Left forelimb (tissue), 1 donor: ENCODE measurements at places on chromosomes 3 and 15.

GRCh38 chr3:32379831-32380500 lies 11.7 kb upstream of the CMTM7 start:
- DNase-seq: no peak

DNA sequence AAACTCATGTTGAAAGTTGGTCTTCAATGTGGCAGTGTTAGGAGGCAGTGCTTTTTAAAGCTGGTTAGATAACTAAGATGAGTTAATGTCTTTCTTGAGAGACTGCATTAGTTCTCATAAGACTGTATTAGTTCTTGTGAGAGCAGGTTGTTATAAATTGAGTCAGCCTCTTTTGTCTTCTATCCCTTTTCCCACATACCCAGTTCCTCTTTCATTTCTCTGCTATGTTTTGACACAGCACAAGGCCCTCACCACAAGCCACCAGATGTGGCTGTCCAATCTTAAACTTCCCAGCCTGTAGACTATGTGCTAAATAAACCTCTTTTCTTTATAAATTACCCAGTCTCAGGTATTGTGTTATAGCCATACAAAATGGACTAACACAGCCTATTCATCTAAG lies 94.6 kb upstream of the SNTN start:
- no peak for DNase-seq

GRCh38 chr3:170423001-170423615 lies 4.4 kb downstream of the CLDN11 start:
- DNase-seq: no peak

DNA sequence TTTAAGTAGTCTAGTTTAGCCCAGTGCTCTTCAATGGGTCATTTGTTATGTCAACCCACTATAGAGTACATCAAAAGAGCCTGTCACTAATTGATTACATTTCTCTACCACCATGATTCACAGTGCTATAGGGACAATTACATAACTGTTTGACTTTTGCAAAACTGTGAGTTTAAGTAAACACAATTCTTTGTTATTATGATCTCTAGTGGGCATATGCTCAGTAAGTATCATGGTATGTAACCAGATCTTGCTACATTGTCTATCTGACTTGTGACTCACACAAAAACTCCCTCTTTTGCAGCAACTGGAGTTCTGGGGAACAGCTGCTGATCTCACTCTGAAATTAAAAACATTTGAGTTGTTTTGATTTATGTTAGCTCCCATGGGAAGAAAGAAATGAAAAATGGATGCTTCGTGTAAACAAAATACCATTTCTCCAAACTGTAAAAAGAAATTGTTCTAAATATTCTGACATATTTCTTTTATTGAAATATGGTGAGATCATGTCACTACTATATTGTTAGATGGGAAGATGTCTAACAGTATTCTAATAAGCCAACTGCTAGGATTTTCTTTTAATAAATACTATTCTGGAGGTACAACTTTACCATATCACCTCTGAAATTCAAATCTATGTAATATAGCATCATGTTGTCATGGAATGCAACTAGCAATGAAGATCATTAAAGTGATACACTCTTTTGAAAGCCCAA lies 470.4 kb downstream of the ROBO1 start:
- no peak for DNase-seq

DNA sequence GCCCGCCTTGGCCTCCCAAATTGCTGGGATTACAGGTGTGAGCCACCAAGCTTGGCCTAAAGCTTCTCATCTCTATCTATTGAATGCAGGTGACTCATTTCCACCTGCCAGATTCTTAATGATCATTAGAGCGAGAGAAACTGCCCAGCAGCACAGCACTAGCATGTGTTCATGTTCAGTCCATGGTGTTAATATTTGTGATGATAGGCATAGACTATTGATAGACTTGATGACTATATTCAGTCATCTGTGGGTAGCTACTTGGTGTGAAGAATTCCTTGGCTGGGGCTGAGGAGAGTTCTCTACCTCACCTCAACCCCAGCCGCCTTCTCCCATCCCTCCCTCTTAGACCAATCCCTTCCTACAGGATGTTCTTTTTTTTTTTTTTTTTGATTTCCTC lies 60.0 kb downstream of the ST6GAL1 start:
- DNase-seq: no peak

- DNase-seq: no peak
Observed at GRCh38 chr3:115099986-115100571, 47.0 kb downstream of the ZBTB20 start.

GRCh38 chr15:65845826-65846519 lies 23.3 kb upstream of the RAB11A start:
- DNase-seq: no peak

DNA sequence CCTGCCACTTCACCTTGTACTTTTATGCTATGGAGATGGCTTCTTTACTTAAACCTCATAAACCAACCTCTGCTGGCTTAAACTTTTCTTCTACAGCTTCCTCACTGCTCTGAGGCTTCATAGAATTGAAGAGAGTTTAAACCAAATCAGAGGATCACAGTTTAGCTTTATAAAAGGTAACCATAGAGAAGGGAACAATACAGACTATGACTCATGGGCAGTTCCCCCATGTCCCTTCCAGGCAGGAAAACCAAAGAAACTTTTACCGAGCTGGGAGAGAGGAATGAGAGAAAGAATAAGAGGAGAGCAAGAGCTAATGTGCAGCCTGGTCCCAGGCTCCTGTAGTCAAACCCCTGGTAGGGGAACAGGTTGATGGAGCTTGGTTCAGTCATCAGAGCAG lies 53.9 kb upstream of the NEDD4 start:
- DNase-seq: no peak

- DNase-seq: no peak
Observed at GRCh38 chr15:61653110-61653509, 407.1 kb downstream of the VPS13C start.

DNA sequence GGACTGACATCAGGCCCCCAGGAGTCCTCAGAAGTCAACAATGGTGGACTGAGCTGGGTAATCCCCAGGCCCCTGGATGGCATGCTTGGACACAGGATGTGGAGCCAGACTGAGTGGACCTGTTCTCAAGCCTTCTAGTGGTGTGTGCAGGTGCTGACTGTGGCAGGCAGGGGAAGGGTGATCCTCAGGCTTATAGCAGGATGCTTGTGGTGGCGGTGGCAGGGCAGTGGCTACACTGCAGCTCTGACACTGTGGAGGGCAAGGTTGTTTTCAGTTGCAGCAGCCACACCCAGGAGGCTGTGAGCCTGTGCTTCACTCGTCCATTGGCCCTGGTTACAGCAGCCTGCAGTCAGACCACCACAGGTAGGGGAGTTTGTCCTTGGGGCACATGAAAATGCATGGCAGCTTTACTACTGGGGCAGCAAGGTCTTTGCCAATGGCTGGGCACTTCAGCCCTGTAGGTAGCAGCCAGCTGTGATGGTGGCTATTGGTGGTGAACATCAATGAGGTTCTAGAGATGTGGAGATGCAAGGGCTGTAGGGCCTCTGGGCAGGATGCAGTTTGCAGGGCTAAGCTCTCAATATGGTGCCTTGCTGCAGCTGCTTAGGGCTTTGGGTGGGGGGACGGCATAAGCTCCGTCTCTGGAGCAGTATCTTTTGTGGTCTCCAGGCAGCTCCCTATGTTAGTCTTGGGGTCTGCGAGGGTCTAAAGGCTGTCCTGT lies 17.5 kb upstream of the MYO5A start:
- DNase-seq: no peak

- DNase-seq: no peak
Observed at GRCh38 chr3:142542054-142542453, 36.5 kb downstream of the ATR start.

DNA sequence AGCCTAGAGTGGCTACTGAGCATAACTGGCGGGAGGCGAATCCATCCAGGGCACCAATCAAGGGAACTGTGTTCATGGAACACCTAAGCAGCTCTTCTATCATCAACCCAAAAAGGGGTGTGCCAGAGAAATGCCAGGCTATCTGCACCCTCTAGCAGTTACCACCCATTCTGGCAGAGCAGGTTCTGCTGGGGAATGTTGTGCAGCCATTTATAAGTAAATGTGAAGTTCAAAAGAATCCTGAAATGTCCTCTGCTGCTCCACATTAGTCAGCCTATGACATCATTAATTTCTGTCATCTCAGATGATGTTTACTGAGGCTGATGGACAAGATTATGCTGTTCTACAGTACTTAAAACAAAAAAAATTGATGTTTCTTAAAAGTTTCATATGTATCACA lies 7.7 kb downstream of the SKIC8 start:
- DNase-seq: no peak

GRCh38 chr3:188700501-188700900 lies 471.3 kb upstream of the TPRG1 start:
- no peak for DNase-seq

DNA sequence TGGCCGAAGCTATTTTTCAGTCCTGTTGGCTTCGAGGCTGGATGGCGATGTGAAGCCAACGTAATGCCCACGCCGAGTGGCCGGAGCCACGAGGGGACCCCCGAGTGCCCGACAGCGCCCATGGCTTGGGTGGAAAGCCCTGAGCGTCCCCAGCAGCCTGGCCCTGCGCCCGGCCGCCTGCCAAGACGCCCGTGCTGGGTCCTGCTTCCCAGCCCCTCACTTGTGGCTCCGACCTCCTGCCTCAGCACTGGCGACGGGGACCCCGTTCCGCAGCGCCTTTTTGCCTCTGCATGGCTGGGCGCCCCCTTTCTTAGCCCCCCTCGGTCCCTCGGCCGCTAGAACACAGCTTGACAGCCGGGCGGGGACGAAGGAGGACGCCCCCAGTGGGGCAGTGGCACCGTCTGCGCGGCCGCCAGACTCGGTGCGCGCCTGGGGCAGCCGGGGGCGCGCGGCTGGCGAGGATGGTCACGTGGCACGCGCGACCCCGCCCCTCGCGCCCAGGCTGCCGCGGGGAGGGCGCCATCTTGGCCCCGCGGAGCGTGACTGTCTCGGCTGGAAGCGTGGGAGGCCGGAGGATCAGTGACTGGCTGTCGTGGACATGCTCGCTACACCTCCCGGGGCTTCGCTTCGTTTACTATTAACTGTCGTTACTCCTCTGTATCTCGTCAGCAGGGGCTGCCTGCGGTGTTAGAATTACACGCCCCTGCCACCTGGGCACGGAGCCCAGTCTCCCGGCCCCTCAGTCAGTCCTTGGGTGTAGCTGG lies 626 bp upstream of the GPR176 start:
- DNase-seq: peak; percentile 88

- DNase-seq: no peak
Observed at GRCh38 chr15:93943586-93943985, 287.8 kb upstream of the MCTP2 start.

DNA sequence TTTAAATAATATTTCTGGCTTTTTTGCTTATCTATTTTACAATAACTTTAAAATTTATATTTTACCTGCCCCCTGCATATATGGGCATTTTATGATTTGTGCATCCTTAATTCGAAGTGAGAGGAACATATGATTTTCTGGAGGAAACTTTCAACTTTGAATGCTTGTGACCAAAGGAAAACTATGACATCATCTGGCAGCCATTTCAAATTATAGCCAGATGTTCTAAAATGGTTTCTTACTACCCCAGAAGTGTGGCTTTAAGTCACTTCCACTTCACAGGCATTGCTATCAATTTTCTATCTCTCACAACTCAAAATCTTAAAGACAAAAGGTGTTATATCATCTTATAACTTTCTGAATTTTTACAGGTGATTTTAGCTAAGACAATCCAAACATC lies 508.8 kb downstream of the RBMS3 start:
- DNase-seq: no peak

DNA sequence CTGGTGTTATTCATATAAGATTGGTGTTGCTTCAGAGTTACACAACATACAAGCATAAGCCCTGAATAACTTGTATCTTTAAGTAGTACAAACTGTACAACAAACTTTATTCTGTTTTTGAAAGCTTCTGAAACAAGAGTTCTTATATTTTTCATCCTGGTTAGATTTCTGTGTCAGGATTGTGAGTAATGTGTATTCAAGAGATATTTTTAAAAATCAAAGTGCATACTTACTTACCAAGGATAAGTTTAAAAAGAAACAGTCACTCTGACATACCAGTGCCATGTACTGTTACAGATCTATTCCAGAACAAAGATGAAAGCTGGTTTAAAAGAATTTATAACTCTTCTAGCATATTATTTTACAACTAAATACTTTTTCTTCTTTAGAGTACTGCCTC lies 755.1 kb downstream of the ZPLD1 start:
- no peak for DNase-seq

DNA sequence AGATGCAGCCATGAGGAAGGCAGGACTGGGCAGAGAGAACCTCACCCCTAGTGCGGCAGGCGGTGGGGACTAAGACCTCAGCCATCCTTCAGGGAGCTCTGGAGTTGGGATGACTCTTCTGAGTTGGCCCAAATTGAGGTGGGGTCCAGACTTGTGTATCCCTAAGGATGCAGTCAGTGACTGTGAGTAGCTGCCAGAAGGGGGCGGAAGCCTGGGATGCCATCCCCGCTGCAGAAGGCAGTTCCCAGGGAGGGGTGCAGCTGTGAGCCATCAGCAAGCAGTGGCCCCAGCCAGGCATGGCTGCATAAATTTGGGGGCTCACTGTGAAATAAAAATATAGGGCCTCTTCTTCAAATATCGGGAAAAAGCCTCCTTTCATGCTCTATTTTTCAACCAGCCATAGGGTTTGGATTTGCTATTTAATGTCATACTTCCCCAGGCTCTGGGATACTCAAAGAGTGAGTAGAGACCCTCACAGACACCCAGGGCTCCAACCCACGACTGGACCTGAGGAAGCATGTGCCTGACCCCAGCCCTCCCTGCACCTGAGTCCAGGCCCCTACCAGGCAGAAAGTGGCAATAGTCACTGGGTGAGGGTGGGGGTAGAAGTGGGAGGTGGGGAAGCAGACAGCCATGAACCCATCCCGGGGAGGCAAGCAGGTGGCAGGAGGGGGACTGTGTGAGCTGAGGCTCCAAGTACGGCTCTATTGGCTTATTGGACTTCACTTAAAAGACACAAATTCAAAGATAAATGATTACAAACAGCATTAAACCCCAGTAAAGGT lies 30.5 kb downstream of the GRK7 start:
- DNase-seq: no peak

DNA sequence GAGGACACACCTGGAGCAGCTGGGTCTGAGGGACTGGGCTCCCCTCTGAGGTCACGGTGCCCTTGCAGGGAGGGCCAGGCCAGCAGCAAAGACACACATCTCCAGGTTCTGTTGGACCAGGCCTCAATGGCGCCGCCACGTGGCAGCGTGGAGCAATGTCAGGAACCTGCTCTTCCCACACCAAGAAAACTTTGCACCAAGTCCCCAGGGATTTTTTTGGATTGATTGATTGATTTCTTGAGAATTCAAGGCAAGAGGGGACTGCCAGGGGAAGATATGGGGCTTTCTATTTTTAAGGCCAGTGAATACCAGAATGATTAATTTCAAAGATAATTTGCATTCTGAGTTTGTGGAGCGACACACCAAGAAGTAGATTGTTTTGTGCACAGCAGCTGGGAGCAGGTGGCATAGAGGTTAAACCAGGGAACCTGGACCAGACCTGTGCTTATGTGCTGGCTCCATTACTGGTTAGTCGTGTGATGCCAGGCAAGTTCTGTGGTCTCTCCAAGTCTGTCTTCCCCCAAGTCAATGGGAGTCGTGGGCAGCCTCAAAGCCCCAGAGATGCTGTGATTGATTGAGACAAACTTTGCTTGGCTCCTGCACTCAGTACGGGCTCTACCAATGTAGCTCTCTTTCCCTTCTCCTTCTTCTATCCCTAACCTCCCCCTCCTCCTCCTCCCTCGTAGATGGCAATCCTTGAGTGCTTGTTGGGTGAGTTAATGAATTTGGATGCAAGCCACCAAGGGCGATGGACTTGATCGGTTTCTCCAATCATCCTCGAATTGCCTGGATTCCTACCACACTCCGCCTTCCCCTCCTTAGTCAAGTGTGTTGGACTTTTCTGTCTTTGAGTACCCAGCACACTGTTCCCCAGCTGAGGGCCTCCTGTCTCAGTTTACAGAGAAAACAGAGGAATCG lies 96.2 kb upstream of the TRPM1 start:
- DNase-seq: no peak

- no peak for DNase-seq
Observed at GRCh38 chr15:42191610-42192346, 16.3 kb downstream of the VPS39 start.
